Activated naive CD4-positive, alpha-beta T cell treated with anti-CD3 and anti-CD28 coated beads, Interleukin-2, amount 50 U/mL, for 72 hours (primary cell): ENCODE measurements at places on chromosomes 13 and 19. TPM values are rescaled to one million over a fixed set of nuclear protein-coding genes. Genes with fewer than 3 reads are reported as not detected.

Gene CGB3
- total RNA-seq = not detected

DNA sequence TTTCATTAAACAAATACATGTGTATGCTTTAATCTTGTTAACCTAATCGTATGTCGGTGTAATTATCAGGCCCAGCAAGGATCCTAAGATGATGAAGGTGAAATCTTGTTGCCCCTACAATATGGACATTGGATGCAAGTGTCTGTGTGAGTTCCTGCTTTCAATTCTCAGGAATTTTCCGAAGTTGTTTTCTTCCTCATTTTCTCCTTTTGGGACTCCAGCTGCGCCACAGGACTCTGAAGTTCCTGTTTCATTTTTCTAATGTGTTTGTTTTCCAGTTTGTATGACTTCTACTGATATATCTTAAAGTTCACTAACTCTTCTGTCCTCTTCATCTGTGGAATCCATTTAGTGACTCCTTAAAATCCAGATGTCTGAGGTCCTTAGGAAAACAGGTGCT lies 11.9 kb upstream of the OR7D2 start:
- no peak for DNase-seq

Gene FCER2
- 0.57 TPM for total RNA-seq

- DNase-seq = no peak
These were observed 4.5 kb downstream of the NTN5 start for GRCh38 chr19:48668332-48668731.

DNA sequence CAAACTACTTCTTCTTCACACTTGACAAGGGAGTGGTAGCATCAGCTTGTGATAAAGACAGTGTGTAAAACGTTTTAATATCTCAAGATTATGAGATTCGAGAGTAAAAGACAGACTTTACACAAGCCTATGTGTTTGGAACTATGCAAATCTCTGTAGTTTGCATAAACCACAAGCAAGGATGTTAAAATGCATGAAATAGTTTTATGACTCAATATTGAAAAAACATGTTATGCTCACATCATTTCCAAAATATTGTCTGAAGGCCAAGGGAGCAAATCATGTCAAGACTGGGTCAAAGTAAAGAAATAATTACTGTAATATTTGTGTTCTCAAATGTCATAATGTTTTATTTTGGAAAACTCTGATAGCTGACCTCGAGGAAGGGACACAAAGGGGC lies 316.8 kb upstream of the KLF12 start:
- no peak for DNase-seq

DNA sequence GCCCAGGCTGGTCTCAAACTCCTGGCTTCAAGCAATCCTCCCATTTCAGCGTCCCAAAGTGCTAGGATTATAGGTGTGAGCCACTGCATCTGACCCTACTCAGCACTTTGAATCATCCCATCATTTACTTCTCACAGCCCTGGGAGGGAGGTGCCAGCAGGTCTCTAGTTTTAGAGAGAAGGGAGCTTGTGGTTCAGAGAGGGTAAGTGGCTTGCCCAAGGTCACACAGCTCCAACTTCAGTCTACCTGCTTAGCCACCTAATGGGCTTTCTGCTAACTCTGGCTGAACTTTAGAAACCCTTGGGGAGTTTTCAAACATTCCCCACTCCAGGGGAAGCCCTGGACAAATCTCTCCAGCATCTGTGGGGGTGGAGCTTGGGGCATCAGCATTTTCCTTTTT lies 18.3 kb downstream of the CACNA1A start:
- no peak for DNase-seq

GRCh38 chr13:97403893-97404750 lies 29.8 kb upstream of the RAP2A start:
- DNase-seq = no peak

Gene C1QTNF9B
- not detected for total RNA-seq

DNA sequence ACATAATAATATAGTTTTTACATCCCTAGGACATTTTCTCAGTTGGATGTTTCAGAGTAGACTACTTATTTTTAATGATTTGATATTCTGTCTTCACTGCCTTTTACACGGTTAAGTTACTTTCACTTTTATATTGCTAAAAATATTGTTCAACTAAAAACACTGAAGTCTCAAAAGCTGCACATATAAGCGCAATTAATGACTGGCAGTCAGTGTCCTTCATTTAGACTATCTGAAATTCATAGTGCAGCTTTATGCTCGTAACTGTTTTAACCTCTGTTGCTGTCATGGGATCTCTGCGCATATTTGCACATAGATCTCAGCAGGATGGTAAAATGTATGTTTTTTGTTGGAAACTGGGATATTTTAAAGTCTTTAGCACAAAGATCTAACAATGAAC lies 864.3 kb downstream of the SLITRK6 start:
- no peak for DNase-seq

Gene SOX1
- total RNA-seq = not detected

GRCh38 chr13:27375686-27376326 lies 48.6 kb upstream of the GTF3A start:
- no peak for DNase-seq

Gene KLF5
- 1.9 TPM for total RNA-seq

Gene NTN5
- total RNA-seq = 2.5 TPM

DNA sequence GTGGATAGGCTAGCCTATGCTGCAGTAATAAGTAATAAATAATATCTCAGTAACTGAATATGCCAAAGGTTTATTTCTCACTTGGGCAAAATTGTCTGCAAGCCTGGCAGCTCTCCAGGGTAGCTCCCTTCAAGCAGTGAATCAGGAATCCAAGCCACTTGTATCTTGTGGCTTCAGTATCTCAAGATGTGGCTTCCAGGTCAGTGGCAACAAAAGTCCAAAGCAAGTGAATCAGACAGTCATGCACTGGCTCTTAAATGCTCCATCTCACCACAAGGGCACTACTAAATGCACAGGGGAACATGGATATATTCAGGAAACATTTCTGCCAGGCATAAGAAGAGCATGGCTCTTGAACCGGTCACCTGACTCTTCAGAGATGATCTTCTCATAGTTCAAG lies 126.3 kb downstream of the KCTD12 start:
- DNase-seq = no peak

- no peak for DNase-seq
These were observed 2815.8 kb downstream of the PCDH9 start for GRCh38 chr13:64414381-64414780.

Gene TGDS
- total RNA-seq = 22.9 TPM

- DNase-seq = no peak
These were observed 9.0 kb upstream of the KCNN1 start for GRCh38 chr19:17957885-17958284.

GRCh38 chr13:77002590-77003190 lies 10.8 kb downstream of the CLN5 start:
- DNase-seq = no peak

DNA sequence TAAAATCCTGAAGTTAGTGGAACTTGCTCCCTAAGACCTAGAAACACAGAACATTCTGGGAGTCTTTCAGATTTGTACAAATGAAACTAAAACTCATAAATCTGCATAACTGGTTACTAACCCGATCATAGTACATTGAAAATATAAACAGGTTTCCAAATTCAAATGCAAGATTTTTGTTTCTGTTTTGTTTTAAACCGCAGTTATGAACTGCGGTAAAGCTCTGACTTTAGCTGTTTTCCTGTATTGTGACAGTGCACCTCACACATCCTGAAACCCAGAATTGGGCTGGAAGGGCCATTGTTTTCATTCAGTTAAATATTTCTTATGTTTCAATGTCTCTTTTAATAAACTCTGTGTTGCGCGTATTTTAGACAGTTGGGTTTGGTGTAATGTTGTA lies 204.7 kb downstream of the SHISA2 start:
- DNase-seq = no peak

DNA sequence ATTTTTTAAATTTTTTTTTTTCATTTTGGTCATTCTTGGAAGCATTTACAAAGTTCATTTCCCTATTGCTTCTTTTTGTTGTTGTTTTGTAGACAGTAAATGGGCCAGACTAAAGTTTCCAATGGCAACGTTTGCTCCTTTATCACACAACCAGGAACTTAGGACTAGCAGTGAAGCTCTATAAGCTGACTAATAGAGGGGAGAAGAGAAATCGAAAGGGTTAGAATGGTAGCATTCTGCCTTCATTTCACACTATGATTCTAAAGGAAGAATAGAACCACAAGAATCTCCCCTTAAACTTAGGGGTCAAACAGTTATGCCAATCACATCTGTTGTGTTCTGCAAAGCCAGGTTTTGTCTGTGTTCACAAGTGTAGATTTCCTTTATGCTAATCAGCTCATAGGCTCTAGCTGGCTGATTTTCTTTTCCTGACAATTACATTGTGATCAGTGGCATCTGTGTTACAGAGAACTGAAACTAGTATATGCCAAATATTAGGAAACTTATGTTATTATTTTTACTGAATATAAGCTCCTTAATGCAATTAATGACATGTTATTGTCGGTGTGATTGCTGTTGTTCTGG lies 467.3 kb downstream of the DACH1 start:
- DNase-seq = no peak

- no peak for DNase-seq
These were observed 575.2 kb downstream of the DACH1 start for GRCh38 chr13:71291842-71292146.

- no peak for DNase-seq
These were observed 65.5 kb downstream of the STK24 start for GRCh38 chr13:98511435-98511834.

DNA sequence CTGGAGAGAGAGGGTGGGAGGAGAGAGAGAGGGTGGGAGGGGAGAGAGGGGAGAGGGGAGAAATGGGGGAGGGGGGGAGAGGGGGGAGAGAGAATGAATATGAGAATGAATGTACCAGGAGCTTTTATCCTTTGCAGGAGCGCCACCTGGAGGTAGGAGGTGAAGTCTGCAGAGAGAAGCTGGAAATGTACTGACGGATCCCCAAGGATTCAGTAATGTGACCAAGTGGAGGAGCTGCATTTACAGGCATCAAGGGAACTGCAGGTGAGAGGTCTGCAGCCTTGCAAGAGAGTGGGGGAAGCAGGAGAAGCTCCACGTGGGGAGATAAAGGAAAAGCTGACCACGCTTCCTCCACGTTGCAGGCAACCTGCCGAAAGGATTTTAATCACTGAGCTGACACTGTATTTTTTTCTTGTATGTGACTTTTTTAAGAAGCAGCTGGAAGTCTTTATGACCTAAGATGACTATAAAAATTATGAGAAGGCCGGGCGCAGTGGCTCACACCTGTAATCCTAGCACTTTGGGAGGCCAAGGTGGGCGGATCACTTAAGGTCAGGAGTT lies 33.7 kb downstream of the VSTM1 start:
- DNase-seq = peak; percentile 60

Gene SLITRK5
- total RNA-seq = not detected

DNA sequence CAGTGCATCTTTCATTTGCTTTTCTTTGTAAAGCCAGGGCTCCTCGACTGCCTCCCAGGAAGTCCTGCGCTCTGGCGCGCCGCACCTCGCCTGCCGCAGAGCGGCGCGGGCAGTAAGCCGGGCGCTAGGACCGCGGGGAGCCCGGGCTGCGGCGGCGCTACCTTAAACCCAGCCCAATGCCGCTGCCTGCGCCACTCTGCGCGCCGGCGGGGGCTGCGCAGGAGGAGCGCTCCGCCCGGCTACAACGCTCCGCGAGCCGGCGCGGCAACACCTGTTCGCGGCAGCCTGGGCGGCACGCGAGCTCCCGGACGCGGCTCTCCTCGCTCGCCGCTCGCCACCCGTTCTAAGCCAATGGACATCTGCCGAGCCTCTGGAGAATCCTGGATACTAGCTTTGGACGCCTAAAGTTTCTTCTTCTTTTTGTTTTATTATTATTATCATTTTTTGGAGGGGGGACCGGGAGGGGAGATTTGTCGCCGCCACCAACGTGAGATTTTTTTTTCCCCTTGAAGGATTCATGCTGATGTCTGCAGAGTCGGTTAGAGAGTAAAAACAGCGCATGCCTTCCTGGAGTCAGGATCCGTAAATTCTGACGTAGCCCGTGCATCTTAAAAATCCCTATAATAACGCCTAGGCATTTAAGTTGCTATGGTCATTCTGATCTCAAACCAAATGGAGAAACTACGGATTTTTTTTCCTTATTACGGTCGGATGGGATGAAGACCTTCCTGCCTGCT lies at the start of gene FGF9:
FGF9 (plus strand) TSS at position 191 of the 737 bp plus-strand sequence. CDS start 840 bp downstream, outside the sequence.
- DNase-seq = peak; percentile 70

Gene ISYNA1
- total RNA-seq = 30.8 TPM

DNA sequence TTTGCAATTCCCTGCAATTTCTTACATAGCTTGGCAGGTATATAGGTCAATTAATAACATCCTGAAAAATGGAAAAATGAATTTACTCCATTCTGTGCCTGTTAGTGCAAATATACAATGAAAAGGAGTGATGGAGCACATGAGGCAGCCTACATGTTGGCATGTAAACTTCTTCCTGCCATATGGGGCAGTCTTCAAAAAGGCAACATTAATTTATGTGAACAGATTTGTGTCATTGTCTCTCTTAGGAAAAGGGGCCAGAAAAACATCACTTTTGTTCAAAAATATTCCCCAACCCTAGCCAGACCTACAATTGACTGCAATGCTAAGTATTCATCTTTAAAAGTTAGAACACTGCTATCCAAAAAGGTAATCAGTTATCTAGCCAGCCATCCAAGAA lies 332.2 kb downstream of the TBC1D4 start:
- no peak for DNase-seq

DNA sequence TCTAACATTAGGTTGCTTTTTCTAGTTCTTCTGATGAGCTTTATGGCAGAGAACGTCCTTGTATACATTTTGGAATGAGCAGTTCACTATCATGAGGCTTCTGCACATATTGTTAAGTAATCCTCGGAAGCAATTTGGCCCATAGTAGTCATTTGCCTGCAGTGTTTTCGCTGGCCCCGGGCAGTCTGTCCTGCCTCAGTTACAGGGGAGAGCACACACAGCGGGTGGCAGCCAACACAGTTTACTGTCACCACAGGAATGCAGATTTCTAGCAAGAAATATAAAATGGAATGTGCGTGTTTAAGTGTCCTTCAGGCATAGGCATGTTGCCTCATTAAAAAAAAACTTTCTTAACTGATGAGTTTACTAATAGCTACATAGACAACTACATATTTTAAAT lies 71.5 kb upstream of the GJB6 start:
- DNase-seq = no peak

GRCh38 chr19:10979951-10980381 lies 19.1 kb downstream of the SMARCA4 start:
- no peak for DNase-seq

Gene GPC6
- total RNA-seq = not detected

Gene SULT2A1
- total RNA-seq = not detected

Gene ITGBL1
- total RNA-seq = not detected

Gene FGF22
- total RNA-seq = not detected

DNA sequence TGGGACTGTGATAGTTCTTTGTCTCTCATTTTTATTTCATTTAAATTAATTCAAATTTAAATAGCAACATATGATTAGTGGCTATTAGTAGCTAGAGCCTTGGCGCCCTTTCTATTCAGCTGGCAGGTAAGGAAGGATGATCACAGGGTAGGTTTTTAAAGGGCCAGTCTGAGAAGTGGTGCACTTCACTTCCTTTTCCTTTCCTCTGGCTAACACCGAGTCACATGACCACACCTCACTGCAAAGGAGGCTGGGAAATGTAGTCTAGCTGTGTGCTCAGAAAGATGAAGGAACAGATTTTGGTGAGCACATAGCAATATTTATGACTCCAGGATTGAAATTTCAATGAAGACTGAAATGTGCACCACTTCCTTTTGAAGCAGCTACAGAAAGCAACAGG lies 128.7 kb downstream of the TSHZ3 start:
- DNase-seq = no peak
